ENCODE measurements at places on chromosomes 16 and 17.
A peak's percentile ranks its signal among the peaks of the same experiment; 100 is the strongest.

- DNase-seq: no peak
Measured at GRCh38 chr17:8144401-8145231, 7.6 kb downstream of the PER1 start.

DNA sequence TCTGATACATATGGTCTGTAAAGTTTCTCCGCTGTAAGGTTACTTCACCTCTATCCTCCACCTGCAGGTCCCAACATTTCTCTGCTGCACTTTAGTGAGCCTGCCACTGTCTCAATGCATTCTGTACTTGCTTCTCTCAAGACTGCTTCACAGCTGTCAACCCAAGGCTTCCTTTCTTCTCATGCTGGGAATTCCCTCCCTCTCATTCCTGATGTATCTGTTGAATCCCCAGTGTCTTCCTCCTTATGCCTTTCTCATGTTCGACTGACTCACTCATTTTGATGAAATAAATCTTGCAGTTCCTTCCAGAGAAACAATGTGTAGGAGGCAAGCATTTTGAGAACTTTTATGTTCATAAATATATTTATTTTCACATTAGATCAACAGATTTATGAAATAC lies 288.3 kb downstream of the CNTNAP4 start:
- no peak for DNase-seq

- no peak for DNase-seq
Measured at GRCh38 chr17:63475491-63476412, 1.1 kb upstream of the ACE start.

DNA sequence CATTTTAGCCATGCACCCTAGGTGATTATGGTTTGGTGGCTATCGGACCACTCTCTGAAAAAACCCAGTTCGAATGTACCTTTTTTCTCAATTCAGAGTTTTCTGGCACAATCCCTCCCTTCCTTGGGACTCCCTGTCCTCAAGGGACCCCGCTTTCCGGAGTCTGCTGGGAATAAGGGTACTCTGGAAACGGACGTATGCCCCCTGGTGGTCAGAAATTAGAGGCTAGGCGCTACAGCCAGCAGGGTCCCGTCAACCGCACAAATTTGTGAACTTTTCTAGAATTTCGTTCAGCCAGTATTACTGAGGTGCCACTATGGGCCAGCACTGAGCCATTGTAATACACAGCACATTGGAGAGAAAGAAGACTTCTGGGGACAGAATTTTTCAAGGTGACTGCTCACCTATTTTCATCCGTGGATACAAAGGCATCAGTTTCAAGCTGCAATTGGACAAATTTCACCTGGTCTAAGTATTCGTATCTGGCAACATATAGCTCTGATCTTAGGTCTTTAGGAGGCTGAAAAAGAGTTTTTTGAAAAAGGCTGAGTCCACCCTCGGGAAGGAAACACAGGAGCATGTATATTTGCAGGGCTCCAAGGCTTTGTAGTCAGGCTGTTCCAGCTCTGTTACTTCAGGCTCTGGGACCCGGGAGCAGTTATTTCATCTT lies 27.1 kb upstream of the CRYBA1 start:
- peak; percentile 38 for DNase-seq

DNA sequence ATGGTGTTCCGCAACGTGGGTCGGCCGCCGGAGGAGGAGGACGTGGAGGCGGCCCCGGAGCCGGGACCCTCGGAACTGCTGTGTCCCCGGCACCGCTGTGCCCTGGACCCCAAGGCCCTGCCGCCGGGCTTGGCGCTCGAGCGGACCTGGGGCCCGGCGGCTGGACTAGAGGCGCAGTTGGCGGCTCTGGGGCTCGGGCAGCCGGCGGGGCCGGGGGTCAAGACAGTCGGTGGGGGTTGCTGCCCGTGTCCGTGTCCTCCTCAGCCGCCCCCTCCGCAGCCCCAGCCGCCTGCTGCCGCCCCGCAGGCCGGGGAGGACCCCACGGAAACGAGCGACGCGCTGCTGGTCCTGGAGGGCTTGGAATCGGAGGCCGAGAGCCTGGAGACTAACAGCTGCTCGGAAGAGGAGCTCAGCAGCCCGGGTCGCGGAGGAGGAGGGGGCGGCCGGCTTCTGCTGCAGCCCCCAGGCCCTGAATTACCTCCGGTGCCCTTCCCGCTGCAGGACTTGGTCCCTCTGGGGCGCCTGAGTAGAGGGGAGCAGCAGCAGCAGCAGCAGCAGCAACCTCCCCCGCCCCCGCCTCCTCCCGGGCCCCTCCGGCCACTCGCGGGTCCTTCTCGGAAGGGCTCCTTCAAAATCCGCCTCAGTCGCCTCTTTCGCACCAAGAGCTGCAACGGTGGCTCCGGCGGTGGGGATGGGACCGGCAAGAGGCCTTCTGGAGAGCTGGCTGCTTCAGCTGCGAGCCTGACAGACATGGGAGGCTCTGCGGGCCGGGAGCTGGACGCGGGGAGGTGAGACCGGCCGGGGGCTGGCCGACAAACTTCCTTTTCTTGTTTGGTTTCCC lies 821 bp downstream of the SOCS7 start:
- no peak for DNase-seq

GRCh38 chr17:35568561-35568960 lies 7.9 kb upstream of the SLFN14 start:
- no peak for DNase-seq

- no peak for DNase-seq
Measured at GRCh38 chr17:45432405-45433158, at the start of gene ARHGAP27. Gene ARHGAP27, minus strand, starts transcription at chr17:45432870. Its CDS starts 2,591 bp downstream, at chr17:45430279.

DNA sequence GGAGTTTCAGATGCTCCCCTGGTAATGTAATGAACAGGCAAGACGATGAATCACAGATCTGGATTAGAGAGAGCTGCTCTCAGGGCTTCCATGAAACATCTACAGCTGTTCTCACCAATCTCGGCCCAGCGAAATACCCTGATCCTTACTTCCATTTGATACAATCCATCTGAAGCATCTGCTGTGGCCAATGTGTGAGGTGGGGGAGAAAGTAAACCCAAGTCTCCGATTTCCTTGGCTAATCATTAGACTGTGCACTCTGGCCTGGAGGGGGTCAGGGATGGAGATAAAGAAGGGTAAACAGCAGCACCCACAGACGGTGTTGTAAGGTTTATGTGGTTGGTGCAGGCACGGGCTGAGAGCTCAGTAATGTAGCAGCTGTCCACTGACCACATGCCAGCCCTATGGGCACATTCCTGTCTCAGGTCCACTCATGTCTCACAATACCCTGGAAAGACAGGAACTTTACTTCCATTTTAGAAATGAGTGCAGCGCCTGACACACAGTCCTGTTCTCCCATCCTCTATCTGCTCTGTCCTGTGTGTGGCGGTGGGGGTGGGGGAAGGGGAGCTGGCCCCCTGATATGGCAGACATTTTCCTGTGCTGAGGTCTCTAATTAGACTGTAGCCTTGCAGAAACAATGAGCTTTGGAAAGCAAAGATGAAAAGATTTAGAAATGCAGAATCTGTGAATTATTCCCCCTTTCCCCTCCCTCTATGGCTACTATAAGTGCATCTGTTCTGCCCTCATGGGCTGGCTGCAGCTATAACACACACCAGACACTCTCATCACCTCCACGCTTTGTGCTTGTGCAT lies 48.3 kb upstream of the ERN1 start:
- DNase-seq: no peak

GRCh38 chr17:9132944-9133610 lies 111.8 kb downstream of the NTN1 start:
- DNase-seq: no peak

GRCh38 chr16:50304467-50305440 lies 38.4 kb downstream of the ADCY7 start:
- DNase-seq: no peak

DNA sequence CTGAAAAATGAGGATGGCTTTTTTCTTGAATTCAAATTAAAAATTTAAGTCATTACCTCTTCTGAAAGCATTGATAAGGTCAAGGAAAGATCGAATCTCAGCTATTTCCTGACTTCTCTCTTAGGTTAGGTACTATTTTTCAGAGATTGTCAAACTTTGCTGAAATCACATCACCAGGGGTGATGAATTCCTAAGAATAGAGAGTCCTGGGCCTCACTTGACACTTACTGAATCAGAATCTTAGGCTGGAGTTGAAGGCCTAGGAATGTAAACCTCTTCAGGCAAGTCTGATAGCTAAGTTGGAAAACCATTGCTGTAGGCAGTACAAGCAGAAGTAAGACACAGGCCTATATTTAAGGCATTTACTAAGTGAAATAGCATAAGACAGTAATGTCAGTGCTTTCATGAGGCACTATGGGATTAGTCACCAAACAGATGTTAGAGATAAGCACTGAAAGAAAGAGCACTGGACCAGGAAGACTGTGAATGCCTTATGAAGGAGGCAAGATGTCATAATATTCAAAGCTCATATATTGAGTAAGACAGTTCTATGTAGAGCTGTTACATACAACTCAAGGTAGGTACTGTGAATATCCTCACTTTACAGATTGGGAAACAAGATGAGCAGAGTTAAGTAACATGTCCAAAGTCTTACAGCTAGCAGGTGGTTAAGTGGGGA lies 21.5 kb downstream of the DCAF7 start:
- DNase-seq: peak; percentile 63

DNA sequence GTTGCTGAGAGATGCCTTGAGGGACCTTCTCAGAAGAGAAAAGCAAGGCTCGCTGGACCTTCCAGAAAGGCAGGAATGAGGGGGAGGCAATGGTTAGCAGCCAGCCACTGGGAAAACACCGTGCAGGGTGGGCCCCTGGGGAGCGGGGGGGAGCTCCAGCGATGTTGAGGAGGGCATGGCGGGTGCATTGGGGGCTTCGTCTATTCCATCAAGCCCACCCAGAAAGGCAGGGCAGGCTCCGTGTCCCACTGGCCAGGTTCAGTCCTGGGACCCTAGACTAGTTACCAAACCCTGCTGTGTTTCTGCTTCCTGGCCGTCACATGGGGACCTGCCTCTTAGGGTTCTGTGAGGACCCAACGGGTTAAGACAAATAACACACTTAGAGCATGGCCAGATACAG lies 64.6 kb downstream of the AXIN2 start:
- DNase-seq: no peak

DNA sequence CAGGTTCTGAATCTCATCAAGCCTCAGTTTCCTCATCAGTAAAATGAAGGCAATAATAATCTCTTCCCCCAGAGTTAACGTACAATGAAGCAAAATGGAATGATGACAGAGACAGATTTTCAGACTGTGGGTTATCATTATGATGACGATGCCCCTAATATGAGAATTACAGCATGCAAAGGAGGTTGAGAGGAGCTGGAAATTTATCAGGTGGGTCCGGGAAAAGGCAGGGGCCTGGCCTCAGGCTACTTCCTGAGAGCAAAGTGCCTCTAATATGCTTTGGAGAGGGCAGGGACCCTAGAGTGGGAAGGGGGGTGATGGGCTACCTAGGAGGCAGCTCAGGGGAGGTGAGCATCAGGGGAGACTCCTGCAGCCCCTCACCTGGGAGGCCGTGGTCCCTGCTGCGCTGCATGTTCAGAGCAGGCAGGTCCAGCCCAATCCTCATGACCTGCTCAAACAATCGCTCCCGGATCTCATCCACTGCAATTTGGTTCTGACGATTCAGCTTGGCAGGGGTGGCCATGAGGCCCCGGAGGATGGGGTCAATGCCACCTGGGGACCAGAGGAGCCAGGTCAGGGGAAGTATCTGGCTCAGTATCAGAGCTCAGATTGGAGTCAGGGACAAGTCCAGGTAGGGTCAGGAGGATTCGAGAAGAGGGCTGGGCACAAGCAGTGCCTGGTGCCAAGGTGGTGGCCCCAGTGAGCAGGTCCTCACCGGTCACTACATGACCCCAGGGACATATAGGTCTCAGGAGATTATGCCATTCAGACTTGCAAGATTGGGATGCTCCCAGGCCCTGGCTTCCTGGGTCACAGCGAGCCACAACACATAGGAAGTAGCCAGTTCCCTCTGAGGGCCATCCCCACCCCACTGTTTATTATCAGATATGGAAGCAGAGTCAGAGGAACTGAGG lies 8.1 kb downstream of the MPO start:
- DNase-seq: no peak

DNA sequence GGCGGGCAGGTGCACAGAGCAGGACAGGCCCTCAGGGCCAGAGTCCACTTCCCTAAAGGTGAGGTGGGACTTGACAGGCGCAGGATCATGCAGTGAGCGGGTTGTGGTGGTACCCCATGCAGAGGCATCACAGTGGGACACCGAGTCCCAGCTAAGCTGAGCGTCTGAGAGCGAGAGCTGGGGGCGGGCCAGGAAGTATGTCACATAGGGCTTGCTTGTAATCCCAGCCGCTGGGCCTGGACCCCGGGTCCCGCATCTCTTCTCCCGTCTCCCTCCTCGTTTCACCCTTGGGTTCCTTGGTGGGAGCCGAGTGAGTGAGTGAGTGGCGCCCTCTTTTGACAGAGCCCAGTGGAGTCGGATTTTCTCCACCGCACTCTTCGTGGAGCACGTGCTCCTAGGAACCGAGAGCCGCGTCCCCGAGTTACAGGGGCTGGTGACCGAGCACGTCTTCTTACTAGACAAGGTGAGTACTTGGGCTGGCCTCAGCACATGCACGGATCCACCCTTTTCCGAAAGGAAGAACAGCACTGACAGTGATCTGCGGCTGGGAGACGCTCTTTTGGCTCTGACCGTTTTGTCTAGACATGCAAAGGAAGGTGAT lies 50.8 kb upstream of the ENDOV start:
- DNase-seq: no peak

GRCh38 chr17:53032861-53033271 lies 789.9 kb upstream of the KIF2B start:
- DNase-seq: no peak

GRCh38 chr16:6573577-6573976 lies 759.1 kb upstream of the RBFOX1 start:
- DNase-seq: no peak

GRCh38 chr17:20979792-20980083 lies 63.1 kb downstream of the USP22 start:
- no peak for DNase-seq

GRCh38 chr17:5677620-5678019 lies 93.3 kb upstream of the NLRP1 start:
- peak; percentile 34 for DNase-seq

DNA sequence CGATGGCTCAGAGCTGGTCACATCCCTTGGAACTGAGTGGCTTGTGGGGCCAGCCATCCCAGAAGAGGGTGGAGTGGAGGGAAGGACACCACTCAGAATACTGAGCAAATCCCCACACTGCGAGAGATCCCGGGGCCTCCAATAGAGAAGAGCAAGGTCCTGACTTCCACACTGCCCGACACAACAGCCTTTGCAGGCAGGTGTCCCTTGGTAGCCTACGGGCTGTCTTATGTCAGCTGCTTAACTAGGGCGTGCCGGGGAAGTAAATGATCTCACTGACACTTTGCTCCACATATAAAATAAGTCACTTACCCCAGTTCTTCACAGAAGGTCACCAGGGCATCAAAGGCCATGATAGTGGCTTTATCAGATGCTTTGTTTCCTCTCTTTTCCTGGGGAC lies 16.1 kb downstream of the RECQL5 start:
- DNase-seq: no peak

DNA sequence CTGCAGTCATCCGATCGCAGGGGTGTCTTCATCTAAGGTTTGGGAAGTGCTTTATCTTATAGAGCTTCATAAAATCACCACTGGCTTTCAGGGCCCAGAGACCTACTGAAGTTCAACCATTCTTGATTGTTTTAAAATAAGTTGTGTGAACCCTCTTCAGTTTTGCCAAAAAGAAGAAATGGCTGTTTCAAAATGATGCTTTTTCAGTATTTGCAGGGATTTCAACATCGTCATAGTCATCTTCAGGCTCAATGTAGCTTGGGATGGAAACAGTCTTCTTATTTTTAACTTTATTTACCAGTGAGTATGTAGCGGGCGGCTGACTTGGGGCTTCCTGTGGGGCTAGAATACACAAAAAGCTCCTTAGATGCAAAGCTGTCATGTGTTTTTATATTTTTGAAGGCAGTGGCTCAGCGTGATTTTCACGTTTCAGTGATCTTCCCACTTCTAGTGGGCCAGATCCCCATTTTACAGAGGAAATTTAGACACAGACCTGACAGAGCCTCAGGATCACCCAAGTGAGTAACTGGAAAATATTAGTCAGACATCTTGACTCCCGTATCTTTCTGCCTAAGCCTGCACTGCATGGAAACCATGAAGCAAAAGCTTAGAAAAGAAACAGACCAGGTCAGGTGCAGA lies 19.1 kb upstream of the ZNF594 start:
- no peak for DNase-seq
